Parietal lobe (tissue), 2 donors: ENCODE measurements at places on chromosomes 7 and 10. TPM values are rescaled to one million over a fixed set of nuclear protein-coding genes. Genes with fewer than 3 reads are reported as not detected.

DLX6 gene
- 3.1 TPM for total RNA-seq

CPED1 gene
- total RNA-seq, result 1.3 TPM

ASB10 gene
- not detected for total RNA-seq

GTPBP10 gene
- 24.7 TPM for total RNA-seq

UCN3 gene
- total RNA-seq, result not detected

SPDYE8 gene
- not detected for total RNA-seq

SKIDA1 gene
- total RNA-seq, result 9.4 TPM

GTF2I gene
- total RNA-seq, result 586 TPM

PIP gene
- total RNA-seq, result not detected

C10orf67 gene
- total RNA-seq, result 0.31 TPM

NPSR1 gene
- not detected for total RNA-seq

FAM25C gene
- not detected for total RNA-seq

PRPS1L1 gene
- not detected for total RNA-seq

MRLN gene
- 1.3 TPM for total RNA-seq

CYP51A1 gene
- total RNA-seq, result 239 TPM

MKX gene
- total RNA-seq, result 0.94 TPM

CTAGE4 gene
- total RNA-seq, result 1.6 TPM

LANCL2 gene
- 42.6 TPM for total RNA-seq

SRI gene
- total RNA-seq, result 80.8 TPM

RALA gene
- total RNA-seq, result 30.0 TPM

PPP1R3C gene
- total RNA-seq, result 24.7 TPM

GPER1 gene
- 1.6 TPM for total RNA-seq

HOXA5 gene
- not detected for total RNA-seq

SHTN1 gene
- 109 TPM for total RNA-seq

TMEM270 gene
- total RNA-seq, result not detected

PKD2L1 gene
- not detected for total RNA-seq

IL15RA gene
- total RNA-seq, result not detected

FFAR4 gene
- total RNA-seq, result not detected

OR9A2 gene
- total RNA-seq, result 5.6 TPM

ANKRD61 gene
- not detected for total RNA-seq

PPP1R9A gene
- total RNA-seq, result 109 TPM

SP4 gene
- 84.5 TPM for total RNA-seq

PPA1 gene
- 245 TPM for total RNA-seq

TUBB8 gene
- not detected for total RNA-seq

PTPRZ1 gene
- total RNA-seq, result 523 TPM

ACTL6B gene
- 107 TPM for total RNA-seq

ERVW-1 gene
- not detected for total RNA-seq

SHH gene
- total RNA-seq, result 0.63 TPM

RARRES2 gene
- total RNA-seq, result 5.0 TPM

TMEM140 gene
- total RNA-seq, result not detected

DRGX gene
- total RNA-seq, result not detected

NKX2-3 gene
- total RNA-seq, result not detected

RP9 gene
- total RNA-seq, result 10.0 TPM

VWA2 gene
- total RNA-seq, result 2.8 TPM

MKI67 gene
- 8.5 TPM for total RNA-seq

THSD7A gene
- 41.6 TPM for total RNA-seq

TAS2R41 gene
- not detected for total RNA-seq

TUBAL3 gene
- not detected for total RNA-seq

CDK6 gene
- 15.7 TPM for total RNA-seq

MDFIC gene
- total RNA-seq, result 5.3 TPM

GNGT1 gene
- not detected for total RNA-seq

MALRD1 gene
- 10.3 TPM for total RNA-seq

SLC18A3 gene
- total RNA-seq, result not detected

EVX1 gene
- not detected for total RNA-seq

CPN1 gene
- not detected for total RNA-seq
